ENCODE measurements at places on chromosomes 6 and 20. TPM values are rescaled to one million over a fixed set of nuclear protein-coding genes. Genes with fewer than 3 reads are reported as not detected.

- no peak for DNase-seq
Observed at GRCh38 chr20:51758978-51759544, 9.1 kb downstream of the ATP9A start.

DNA sequence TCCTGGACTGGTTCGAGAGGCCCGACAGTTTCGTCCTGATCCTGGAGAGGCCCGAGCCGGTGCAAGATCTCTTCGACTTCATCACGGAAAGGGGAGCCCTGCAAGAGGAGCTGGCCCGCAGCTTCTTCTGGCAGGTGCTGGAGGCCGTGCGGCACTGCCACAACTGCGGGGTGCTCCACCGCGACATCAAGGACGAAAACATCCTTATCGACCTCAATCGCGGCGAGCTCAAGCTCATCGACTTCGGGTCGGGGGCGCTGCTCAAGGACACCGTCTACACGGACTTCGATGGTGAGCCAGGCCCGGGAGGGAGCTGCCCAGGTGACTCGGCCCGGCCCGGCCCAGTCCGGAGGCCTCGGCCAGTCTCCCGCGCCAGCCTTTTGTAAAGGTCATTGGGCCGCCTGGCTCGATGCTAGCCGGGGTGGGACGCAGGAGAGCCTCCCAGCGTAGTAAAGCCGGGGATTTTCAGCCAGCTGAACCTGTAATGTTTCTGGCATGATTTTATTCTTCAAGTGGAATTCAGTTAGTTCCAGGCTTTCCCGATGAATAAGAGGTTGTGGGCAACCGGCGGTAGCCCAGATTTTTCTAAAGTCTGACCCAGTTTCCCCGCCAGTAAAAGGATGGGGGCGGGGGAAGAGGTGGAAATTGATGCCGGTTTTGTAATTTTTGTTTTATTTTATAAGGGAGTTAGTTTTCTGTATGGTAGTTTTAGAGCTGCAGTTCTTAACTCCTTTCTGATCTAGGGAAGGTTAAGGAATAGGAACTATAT lies 1.4 kb downstream of the PIM1 start:
- peak; percentile 86 for DNase-seq

GRCh38 chr6:156337801-156338200 lies 439.4 kb upstream of the ARID1B start:
- DNase-seq: no peak

GRCh38 chr6:127967708-127968107 lies 66.8 kb upstream of the THEMIS start:
- no peak for DNase-seq

- no peak for DNase-seq
Observed at GRCh38 chr20:51388227-51388626, 154.3 kb downstream of the NFATC2 start.

DNA sequence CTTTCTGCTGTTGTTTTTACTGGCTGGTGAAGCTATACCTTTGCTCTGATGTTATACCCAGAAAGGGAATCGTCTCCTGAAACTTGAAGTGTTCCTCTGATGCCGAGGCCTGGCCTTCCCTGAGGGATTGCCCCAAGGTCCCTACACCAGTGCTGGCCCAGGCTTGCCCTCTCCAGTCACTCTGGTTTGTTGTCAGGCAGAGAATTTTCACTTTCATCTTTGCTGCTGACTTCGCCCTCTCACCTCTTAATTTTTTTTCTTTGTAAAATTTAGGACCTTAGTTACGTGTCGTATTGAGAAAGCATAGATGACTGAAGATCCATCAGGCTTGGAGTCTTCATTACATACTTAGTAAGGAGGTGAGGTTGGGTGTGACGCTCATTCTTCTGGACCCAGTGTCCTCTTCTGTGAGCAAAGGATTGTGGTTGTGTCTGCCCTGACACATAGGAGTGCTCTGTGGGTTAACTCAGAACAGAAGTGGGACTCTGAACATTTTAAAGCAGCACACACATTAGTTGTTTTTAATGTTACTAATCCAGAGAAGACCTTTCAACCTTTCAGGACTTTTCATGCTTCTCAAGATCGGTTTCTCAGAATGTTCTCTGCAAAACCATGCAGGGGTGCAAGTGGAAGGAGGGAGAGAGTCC lies 45.4 kb downstream of the TULP4 start:
- no peak for DNase-seq

DNA sequence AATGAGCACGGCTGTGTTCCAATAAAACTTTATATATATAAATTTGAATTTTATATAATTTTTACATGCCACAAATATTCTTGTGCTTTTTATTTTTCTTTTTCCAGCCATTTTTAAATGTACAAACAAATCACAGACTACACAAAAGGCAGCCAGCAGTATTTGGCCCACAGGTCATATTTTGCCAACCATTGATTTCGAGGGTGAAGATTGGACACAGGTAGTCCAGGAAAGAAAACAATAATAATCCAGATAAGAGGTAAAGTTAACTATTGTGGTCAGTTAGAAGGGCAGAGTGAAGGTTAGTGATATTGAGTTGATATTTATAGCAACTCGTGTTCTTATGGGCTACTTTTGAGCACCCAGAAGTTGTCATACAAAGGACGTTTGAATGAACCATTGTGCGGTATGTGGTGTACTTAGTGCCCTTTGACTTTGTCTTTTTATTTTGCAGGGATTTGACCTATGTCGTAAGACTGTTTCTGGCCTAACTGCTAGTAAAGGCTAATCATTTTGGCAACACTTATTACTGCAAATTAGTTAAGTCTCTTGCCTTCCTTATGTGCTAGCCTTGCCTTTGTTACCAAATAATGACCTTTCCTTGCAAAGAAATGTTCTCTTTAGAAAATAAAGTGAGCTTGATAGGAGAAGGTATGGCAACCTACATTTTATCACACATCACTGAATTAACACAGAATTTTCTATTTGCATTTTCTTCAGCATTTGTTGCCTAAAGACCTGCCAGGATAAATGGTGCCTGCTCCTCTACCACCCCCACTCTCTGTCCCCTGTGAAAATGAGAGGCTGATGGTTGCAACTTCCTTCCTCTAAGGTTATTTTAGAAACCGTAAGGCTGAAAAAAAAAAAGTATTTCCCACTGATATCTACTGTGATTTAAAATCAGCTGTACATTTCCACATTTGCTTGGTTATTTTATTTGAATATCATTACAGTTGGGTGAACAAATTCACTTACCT lies 493.9 kb upstream of the SOX4 start:
- no peak for DNase-seq

DNA sequence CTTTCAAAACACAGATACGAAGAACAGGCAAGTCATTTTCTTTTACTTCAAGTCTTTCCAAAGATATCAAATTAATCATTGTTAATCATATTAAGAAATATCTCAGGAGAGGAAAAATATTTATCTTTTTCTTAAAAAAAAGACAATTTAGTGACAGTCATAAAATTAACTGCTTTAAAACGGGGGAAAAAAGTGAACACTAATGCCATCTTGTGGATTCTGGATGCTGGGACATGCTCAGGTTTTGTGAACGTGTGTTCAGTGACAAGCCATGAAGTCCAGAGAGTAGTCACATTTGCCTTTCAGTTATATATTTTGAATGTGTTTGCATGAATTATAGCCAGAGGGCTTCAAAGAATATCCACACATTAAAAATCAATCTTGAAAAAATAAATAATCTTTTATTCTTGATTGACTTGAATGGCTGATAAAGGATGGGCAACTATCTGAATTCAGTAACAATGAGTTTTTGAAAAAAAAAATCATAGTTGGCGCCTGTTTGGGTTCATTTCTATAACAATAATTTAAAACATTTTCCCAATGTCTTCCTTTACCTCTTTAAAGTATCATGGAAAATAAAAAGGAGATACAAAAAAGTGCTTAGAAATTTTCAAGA lies 74.7 kb upstream of the NOX3 start:
- DNase-seq: no peak

DNA sequence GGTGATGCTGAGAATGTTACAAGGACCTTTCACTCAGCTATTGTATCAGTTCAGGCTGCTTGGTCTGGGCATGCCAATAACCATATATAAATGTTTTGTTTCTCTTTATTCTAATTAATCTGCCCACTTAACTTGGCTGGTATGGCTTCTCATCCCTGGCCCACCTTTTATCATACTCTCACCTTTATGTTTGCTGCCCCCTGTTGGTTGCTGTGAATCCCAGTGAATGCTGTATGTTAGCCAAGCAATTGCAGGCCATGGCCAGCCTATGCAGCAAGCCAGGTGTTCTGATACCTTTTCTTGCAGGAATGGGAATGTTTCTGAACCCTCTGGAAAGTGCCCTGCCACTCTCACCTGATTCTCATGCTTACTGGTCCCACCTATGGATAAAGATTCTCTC lies 54.6 kb downstream of the PCSK2 start:
- no peak for DNase-seq

DNA sequence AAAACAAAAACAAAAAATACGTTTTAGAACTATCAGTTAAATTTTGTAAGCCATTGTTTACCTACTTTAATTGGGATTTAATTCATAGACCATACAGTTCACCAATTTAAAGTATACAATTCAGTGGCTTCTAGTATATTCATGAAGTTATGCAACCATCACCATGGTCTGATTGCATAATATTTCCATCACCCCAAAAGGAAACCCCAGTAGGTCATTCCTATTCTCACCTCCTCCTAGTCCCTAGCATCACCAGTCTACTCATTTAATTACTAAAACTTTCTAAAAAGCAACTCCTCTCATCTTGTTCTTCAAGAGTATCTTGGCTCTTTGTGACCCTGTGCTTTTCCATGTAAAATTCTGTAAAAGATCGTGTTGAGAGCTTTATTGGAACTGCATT lies 60.2 kb downstream of the ASXL1 start:
- DNase-seq: no peak

- DNase-seq: no peak
Observed at GRCh38 chr20:61706259-61706961, 359.3 kb downstream of the TAF4 start.

DNA sequence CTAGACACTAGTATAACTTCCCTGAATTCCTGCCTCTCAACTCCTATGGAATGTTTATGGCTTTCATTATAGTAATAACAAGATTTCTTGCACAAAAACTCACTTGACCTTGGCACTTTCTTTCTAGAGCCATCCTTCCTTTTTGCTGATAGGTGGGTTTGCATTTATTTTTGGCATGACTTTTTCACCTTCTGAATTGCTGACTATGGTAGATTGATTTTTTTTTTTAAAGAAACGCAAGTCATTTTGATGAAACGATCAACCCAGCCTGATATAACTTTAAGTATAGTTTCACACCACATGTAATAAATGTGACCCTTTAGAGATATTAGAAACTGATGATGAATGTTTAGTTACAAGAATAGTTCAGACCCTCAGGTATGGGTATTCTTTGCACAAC lies 61.8 kb downstream of the BMP6 start:
- DNase-seq: no peak

DNA sequence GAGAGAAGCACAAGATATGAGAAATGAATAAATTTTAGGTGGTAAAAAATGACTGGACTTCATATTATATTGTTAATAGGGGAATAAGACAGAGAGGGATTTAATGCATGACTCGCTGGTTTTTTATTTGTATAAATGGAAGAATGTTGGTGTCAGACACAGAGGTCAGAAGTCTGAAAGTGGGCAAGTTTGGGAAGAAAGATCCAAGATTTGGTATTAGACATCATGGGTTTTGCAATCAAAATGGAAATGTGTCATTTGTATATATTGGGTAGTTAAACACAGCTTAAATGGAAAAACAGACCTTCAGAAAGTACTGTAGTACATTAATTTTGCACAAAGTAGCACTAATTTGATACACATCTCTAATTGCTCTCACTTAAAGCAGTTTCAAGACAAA lies 96.2 kb downstream of the EYA4 start:
- DNase-seq: no peak

- no peak for DNase-seq
Observed at GRCh38 chr6:89310929-89311328, 4.2 kb downstream of the GABRR2 start.

- no peak for DNase-seq
Observed at GRCh38 chr6:129902681-129903080, 41.6 kb upstream of the TMEM244 start.

DNA sequence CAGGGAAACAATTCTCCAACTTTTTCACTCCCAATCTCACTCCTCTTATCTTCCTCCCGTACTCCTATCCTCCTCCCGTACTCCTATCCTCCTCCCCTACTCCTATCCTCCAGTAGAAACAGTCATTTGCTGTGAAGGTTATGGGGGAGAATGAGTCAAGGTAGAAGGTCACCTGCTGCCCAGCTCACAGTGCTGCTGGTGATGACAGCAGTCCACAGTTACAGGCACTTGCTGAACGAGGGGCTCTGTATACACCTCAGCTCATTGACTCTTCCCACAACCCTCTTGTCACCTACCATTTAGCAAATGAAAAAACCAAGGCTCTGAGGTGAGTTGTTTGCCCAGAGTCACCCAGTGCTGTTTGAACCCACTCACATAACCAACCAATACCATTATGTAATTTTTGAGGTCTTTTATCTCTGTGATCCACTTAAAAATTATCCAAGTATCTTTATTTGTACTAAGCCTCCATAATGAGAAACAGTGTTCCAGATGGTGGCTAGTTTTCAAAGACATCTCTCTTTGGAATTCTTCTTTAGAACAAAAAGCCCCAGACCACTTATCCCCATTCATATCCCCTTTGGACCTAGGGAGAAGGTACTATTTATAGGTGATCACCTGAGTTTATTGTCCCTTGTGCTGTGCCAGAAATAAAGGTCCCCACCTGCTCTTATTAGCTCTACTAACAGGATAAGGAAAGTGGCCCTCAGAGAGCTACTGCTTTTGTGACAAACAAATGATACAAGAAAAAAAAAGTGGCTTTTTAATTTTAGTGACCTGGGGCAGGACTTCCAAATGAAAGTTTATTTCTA lies 53.2 kb downstream of the PTPN1 start:
- no peak for DNase-seq

GRCh38 chr20:50528129-50528528 lies 17.9 kb downstream of the PTPN1 start:
- DNase-seq: no peak

The CPNE5 gene
- total RNA-seq: 2.1 TPM

The LY86 gene
- total RNA-seq: 5.9 TPM

The SULF2 gene
- total RNA-seq: 43.2 TPM

The ZBP1 gene
- not detected for total RNA-seq

The PRKN gene
- total RNA-seq: 173 TPM

The MAP3K5 gene
- total RNA-seq: 11.3 TPM

The FGD2 gene
- total RNA-seq: 39.3 TPM

The SLC13A3 gene
- total RNA-seq: 2.5 TPM

The METTL24 gene
- 41.0 TPM for total RNA-seq

The RIPOR3 gene
- total RNA-seq: 14.5 TPM

The GSTA3 gene
- total RNA-seq: not detected

The SLC17A1 gene
- not detected for total RNA-seq

Measured in sigmoid colon (tissue), 7 donors.